RPMI7951 (cell line): ENCODE measurements at places on chromosomes 12 and 14.

DNA sequence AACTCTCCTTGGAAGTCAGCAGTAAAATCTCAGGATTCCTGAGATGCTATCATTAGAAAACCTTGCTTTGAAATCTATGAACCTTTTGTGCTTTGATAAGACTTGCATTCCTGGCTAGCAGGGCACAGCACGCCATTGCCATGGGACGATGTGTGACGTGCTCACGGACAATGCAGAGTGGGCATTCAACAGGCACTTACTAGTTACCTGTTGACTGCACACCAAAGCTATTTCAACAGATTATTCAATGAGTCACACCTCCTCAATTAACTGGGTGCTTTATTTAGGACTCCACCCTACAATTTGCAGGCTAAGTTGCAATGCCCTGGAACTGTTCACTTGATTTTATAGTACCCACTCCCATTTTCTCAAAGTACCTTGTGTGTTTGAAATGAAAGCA lies 11.3 kb downstream of the NOS1 start:
- no peak for DNase-seq

GRCh38 chr14:91835197-91835919 lies 32.0 kb downstream of the TC2N start:
- no peak for DNase-seq

- no peak for DNase-seq
These were observed 12.9 kb downstream of the TTC9 start for GRCh38 chr14:70654632-70655031.

DNA sequence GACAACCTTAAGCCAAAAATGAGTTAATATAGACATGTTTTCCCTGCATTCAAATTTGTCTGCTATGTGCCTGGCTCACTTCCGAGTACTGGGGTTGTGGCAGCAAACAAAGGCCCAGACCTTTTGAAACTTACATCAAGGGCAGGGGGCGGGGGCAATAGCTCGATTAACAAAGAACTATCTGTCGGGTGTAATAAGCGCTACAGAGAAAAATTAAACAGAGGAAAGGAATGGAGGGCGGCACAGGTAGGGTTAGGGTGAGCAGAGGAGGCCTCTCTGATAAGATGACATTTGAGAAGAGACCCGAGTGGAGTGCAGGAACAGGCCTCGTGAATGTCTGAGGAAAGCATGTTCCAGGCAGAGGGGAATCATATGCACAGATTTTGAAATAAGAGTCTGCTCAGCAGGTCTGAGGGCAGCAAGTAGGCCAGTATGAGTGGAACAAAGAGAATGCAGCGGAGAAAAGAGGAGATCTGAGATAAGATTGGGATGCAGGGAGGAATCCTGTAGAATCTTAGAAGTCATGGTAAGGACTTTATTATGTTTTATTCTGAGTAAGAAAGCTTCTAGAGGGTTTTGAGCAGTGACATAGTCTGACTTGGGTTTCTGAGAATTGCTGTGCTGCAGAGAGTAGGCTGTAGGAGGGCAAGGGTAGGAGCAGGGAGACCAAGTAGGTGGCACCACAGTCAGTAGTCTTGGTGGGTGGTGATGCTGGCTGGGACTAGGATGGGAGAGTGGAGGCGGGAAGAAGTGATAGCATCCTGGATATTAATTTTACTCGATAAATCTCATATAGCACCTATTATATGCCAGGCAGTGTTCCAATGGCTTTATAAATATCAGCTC lies 52.6 kb downstream of the BICDL1 start:
- DNase-seq, result no peak

DNA sequence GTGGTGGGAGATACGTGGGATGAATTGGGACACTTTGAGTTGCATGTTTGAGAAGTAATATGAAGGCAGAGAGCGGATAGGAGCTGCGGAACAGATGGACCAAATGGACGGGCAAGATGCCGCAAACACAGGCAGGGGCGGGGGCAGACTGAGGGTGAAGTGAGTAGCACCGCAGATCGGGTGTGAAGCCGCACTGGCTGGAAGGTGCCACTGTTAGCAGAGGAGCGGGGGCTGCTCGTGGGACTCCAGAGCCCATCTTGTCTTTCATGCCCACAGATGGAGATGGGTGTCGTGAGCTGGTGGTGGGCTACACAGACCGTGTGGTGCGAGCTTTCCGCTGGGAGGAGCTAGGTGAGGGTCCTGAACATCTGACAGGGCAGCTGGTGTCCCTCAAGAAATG lies 7.3 kb downstream of the ITFG2 start:
- no peak for DNase-seq

GRCh38 chr14:56108057-56108456 lies 10.2 kb upstream of the PELI2 start:
- no peak for DNase-seq
